Activated naive CD8-positive, alpha-beta T cell treated with anti-CD3 and anti-CD28 coated beads, Interleukin-2, amount 50 U/mL, for 16 hours (primary cell): ENCODE measurements at places on chromosomes 6 and 20.

DNA sequence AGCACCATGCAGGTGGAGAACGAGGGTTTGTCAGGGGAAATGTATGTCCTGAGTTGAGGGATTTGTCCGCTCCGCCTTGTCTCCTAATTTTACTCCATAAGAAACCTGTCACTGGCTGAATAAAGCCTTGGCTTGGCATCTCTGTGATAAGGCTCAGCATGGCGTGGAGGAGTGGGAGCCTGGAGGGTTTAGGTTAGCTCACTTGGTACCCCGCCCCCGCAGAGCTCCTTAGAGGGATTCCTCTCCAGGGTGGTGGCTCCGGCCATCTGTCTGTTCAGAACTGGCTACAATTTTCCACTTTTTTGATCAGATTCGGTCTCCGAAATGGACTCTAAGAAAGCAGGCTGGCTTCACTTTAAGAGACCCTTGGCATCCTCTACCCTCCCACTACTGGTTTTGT, 192.2 kb upstream of the SYNDIG1 start:
- no peak for DNase-seq

- no peak for DNase-seq
These were observed 168.3 kb downstream of the KLHL32 start for GRCh38 chr6:97092673-97093305.

- DNase-seq: no peak
These were observed 219.3 kb upstream of the HSF2 start for GRCh38 chr6:122180132-122180531.

DNA sequence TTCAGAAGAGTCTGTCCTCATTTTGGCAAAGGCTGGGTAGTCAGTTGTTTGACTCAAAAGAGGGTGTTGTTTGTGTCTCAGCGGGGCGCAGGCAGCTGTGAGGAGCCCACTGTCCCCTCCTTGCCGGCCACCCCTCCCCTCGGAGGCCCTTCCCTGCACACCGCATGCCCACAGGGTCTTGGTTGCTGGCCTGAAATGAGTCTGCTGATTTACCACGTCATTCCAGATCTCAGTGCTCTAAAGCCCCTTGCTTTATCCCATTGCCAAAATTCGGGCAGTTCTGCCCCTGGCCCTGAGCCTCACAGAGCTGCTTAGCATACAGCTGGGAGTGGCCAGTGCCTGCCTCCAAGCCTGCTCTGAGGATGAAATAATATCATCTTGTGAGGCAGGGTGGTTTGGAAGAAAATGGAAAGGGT, 220.7 kb downstream of the UST start:
- DNase-seq: no peak

DNA sequence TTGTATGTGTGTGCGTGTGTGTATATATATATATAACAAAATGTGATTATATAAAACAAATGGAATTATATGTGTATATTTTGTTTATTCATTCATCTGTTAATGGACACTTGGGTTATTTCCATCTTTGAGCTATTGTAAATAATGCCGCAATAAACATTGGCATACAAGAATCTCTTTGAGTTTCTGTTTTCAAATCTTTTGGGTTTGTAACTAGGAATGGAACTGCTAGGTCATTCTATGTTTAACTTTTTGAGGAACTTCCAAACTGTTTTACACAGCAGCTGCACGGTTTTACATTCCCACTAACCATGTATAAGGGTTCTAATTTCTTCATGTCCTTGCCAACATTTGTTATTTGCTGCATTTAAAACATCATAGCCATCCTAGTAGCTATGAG, 39.9 kb upstream of the TGM2 start:
- DNase-seq: no peak
